ENCODE measurements at places on chromosomes 3 and 15.

- no peak overlapping the region for H3K4me3 ChIP-seq
- peaks cover 6% of the 10 kb centered on the region for H3K4me1 ChIP-seq
- H3K36me3 ChIP-seq = no peaks in the 10 kb centered on the region
- no peak for DNase-seq
- H3K27ac ChIP-seq = no peak overlapping the region
These were observed 81.4 kb downstream of the TM4SF4 start for GRCh38 chr3:149555927-149556326.

GRCh38 chr15:91456251-91456718 is 356.2 kb downstream of the SV2B start:
- DNase-seq = no peak
- H3K4me1 ChIP-seq = peaks cover 23% of the 10 kb centered on the region
- no peak overlapping the region for H3K4me3 ChIP-seq
- no peak overlapping the region for H3K27ac ChIP-seq
- H3K27me3 ChIP-seq = no peaks in the 10 kb centered on the region

DNA sequence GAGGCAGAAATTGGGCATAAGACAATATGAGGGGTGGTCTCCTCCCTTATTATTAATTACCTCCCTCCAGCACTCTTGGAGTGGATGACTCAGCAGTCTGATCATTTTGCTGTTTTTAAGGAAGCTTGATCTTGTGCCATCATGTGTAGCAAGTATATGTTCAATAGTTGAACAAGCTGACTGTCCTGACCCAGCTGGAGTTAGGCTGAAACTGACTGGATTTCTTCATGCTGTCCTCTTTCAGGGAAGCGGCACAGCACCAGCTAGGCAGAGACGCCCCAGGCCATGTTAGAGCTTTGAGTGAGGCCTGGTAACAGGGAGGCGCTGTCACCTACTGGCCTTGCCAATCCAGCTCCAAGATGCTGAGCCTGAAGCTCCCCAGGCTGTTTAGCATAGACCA is 54.4 kb upstream of the KIF23 start:
- peaks cover 3% of the 10 kb centered on the region for H3K27me3 ChIP-seq
- H3K36me3 ChIP-seq = no peaks in the 10 kb centered on the region
- DNase-seq = no peak

- H3K4me1 ChIP-seq = peaks cover 4% of the 10 kb centered on the region
- no peaks in the 10 kb centered on the region for H3K36me3 ChIP-seq
- no peak overlapping the region for H3K4me3 ChIP-seq
- H3K27me3 ChIP-seq = no peaks in the 10 kb centered on the region
- H3K27ac ChIP-seq = no peak overlapping the region
These were observed 746.8 kb upstream of the LMCD1 start for GRCh38 chr3:7754653-7755441.

DNA sequence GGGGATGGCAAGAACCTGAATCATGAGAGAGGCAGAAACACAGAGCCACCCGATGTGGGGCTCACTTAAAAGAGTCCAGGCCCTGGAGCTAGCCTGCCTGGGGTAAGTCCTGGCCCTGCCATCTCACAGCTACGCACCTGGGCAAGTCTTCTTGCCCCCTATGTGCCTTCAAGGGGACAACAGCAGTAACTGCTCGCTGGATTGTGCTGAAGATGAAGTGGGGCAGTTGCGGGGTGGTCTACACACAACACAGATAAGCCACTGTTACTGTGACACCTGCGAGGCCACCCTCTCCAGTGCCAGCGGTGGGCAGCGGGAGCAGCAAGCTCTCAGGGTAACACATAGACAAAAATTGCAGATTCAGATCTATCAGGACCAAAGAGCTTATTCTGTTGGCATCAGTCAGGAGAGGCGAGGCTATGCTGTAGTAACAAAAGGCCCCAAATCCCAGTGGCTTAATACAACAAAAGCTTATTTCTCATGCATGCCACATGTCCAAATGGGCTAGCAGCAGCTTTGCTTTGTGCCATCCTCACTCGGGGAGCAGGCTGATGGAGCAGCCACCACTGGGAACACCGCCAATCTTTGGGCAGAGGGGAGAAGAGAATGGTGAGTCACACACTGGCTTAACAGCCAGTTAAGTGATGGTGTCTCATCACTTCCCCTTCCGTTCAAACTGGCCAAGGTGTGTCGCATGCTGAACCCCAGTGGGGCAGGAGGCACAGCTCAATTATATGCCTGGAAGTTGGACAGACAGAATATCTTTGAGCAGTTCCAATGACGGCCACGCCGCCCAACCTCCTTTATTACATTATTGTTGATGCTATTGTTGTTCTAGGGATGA is 78.3 kb downstream of the WNT7A start:
- DNase-seq = no peak
- peaks cover 8% of the 10 kb centered on the region for H3K27me3 ChIP-seq
- H3K4me1 ChIP-seq = peaks cover 3% of the 10 kb centered on the region

DNA sequence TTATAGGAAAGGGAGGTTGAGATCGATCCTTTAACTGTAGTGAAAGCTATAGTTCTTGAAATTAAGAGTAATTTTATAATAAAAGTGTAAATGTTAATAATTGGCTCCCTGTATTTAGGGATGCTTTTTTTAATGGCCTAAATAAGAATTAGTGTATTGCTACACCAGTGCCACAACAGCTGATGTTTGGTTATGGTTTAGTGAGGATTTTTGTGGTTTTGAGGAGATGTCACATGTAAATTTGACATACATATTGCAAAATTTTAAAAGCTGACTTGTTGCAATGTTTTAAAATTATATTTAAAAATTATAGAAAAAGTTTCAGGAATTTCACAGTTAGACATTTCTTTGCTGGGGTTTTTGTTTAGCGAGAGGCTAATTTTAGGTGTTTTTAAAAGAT is 3.9 kb downstream of the TSC22D2 start:
- peaks cover 63% of the 10 kb centered on the region for H3K36me3 ChIP-seq
- H3K4me3 ChIP-seq = peak overlapping the region; percentile 96
- no peaks in the 10 kb centered on the region for H3K27me3 ChIP-seq
- H3K4me1 ChIP-seq = peaks cover 56% of the 10 kb centered on the region

DNA sequence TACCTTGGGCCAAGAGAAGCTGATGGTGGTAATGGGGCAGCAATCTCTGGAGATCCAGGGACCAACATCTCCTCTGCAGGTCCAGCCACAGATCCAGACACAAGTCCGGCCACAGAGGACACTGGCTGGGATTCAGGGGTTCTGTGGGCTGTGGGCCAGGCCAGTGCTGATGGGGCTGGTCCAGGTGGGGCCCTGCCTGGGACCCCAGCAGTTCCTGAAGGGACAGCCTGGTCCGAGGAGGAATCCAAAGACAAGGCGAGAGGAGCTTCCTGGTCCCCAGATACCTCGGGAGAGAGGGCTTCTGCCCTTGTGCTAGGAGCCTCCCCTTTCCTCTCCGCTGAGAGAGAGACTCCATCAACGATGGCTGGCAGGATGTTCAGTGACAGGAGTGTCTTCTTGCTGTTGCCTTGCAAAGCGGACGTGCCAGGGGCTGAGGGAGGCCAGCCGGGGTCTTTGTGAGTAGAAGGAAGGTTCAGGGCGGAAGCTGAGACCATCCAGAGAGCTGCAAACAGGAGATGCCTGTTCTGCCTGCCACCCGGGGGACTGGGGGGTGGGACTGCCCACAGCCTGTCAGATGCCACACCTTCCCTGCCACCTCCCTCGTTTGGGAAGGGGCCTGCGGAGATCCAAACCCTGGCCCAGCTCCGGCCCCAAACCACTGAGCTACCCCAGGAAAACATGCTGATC is 24.5 kb upstream of the GOLGA6C start:
- DNase-seq = peak; percentile 23
- H3K4me3 ChIP-seq = no peak overlapping the region
- no peak overlapping the region for H3K27ac ChIP-seq
- no peaks in the 10 kb centered on the region for H3K4me1 ChIP-seq
- H3K27me3 ChIP-seq = peaks cover 26% of the 10 kb centered on the region

GRCh38 chr15:51750792-51751696 is at the start of gene TMOD2:
Gene TMOD2, plus strand, starts transcription at chr15:51751597. Its CDS starts 14,845 bp downstream, at chr15:51766442.
- peaks cover 16% of the 10 kb centered on the region for H3K27me3 ChIP-seq
- H3K4me1 ChIP-seq = peaks cover 32% of the 10 kb centered on the region
- H3K27ac ChIP-seq = no peak within 1 kb of the TSS
- DNase-seq = peak; percentile 78
- peak within 1 kb of the TSS; percentile 84 for H3K4me3 ChIP-seq

DNA sequence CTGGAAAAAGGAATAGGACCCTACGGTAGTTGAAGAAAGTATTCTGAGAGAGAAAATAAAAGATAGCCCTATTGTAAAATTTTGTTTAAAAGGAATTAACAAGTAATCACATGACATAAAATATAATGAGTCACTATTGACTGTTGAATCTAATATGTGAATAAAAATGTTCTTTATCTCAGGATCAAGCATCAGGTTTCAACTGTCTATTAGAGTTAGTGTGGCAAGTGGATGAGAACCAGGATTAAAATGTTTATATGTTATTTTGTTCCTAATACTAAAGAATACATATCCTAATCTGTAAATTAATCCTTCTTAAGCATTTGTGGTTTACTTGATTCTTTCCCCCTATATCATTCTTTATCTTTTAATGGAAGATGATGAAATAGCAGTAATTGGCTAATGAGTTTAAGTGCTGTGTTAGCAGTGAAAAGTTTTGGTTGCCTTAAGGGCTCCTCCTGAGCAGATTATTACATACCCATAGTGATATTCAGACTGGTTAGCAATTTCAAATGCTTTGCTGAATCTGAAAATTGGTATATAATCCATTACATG is 101.8 kb upstream of the BCHE start:
- H3K36me3 ChIP-seq = no peaks in the 10 kb centered on the region
- no peaks in the 10 kb centered on the region for H3K4me1 ChIP-seq
- no peak overlapping the region for H3K27ac ChIP-seq
- no peaks in the 10 kb centered on the region for H3K27me3 ChIP-seq
- no peak overlapping the region for H3K4me3 ChIP-seq
- no peak for DNase-seq

DNA sequence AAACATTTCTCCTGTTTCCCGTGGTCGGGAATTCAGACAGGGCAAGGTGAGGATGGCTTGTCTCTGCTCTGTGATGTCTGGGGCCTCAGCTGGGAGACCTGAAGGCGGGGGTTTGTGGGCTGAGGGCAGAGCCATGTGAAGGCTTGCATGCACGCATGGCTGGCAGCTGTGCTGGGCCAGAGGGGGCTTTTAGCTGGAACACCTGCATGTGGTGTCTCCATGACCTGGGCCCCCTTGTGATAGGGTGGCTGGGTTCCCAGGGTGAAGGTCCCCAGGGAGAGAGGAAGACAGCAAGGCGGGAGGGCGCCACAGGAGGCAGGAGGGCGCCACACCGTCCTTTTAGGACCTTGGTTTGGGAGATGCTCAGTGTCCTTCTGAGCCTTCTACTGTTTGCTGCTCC is 101.6 kb upstream of the PRR23E start:
- H3K36me3 ChIP-seq = no peaks in the 10 kb centered on the region
- no peak for DNase-seq
- H3K4me3 ChIP-seq = no peak overlapping the region
- no peaks in the 10 kb centered on the region for H3K4me1 ChIP-seq

- H3K27me3 ChIP-seq = no peaks in the 10 kb centered on the region
- DNase-seq = no peak
- H3K4me3 ChIP-seq = no peak overlapping the region
- peaks cover 20% of the 10 kb centered on the region for H3K4me1 ChIP-seq
- H3K36me3 ChIP-seq = no peaks in the 10 kb centered on the region
These were observed 48.5 kb upstream of the SLC4A7 start for GRCh38 chr3:27532426-27533260.

DNA sequence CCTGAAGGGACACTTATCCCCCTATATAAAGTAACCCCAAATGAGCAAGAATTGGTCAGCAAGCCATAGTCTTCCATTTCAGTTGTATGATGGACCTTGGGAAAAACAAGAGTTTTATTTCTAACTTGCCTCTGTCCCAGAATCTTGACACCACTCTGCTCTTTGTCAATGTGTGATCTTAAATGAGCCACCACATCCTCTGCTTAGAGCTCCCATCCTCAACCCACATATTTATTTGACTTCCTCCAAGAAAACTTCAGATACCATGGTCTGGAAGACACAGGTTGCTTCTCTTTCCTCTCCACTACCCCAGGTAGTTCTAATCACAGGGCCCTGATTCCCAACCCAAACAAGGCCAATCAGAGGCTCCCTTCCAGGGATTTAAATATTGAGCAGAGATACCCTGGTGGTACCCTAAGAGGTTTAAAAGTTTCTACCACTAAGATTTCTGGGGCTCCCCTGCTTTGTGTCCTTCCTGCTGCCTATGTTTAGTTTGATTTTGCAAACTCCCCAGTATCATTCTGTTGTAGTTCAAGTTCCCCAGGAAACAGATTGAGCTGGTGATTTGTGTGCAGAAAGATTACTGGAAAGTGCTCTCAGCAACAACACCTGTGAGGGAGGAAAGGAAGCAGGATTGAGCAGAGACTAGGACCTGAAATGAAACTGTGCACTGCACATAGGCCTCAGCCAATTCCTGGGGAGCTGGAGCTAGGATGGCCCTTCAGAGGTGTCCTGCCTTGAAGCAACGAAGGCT is 64.3 kb downstream of the MTHFS start:
- H3K4me1 ChIP-seq = peaks cover 8% of the 10 kb centered on the region
- H3K27me3 ChIP-seq = no peaks in the 10 kb centered on the region
- DNase-seq = no peak
- peaks cover 43% of the 10 kb centered on the region for H3K36me3 ChIP-seq
- no peak overlapping the region for H3K4me3 ChIP-seq

GRCh38 chr15:29685156-29686078 is 136.9 kb downstream of the TJP1 start:
- no peaks in the 10 kb centered on the region for H3K36me3 ChIP-seq
- peaks cover 9% of the 10 kb centered on the region for H3K27me3 ChIP-seq
- no peak for DNase-seq
- no peak overlapping the region for H3K4me3 ChIP-seq
- H3K4me1 ChIP-seq = no peaks in the 10 kb centered on the region
- H3K27ac ChIP-seq = no peak overlapping the region

DNA sequence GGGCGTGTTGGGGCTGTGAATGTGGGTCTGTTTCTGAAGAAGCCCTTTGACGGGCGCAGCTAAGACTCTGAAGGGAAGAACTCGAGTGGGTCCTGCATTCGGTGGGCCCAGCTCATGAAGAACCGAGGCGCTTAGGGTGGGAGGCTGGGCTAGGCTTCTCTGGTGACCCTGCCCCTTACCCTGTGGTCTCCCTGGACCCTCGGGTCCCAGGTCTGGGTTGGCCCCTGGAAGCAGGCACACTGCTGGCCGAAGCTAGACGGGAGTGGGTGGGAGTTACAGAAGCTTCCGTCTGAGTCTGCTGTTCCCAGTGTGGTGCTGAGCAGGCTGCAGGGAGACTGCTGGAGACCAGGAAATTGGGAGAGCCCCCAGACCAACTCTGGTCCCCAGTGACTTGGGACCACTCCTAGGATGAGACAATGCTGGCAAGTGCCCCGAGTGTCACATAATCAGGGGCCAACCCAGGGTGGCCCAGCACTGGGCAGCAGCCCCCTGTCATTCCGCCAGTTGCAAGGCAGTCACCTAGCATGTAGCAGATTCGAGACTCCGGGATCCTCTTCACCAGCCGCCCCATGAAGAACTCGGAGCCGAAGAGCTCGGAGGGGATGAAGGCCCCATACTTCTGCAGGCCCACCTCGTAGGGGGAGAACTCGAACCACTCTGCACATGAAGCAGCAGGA is 16.7 kb upstream of the EHD4 start:
- no peaks in the 10 kb centered on the region for H3K36me3 ChIP-seq
- no peak for DNase-seq
- H3K4me3 ChIP-seq = no peak overlapping the region
- H3K4me1 ChIP-seq = no peaks in the 10 kb centered on the region

- peak overlapping the region; percentile 30 for H3K4me3 ChIP-seq
- H3K27ac ChIP-seq = no peak overlapping the region
- peaks cover 12% of the 10 kb centered on the region for H3K4me1 ChIP-seq
- DNase-seq = peak; percentile 83
These were observed 31.1 kb downstream of the UMPS start for GRCh38 chr3:124761250-124761796.
